Colonic mucosa (tissue), 4 donors: ENCODE measurements at places on chromosomes 6 and 20. TPM values are rescaled to one million over a fixed set of nuclear protein-coding genes. Genes with fewer than 3 reads are reported as not detected.

- no peaks in the 10 kb centered on the region for H3K27me3 ChIP-seq
- no peak overlapping the region for H3K4me3 ChIP-seq
- no peaks in the 10 kb centered on the region for H3K4me1 ChIP-seq
- H3K27ac ChIP-seq: no peak overlapping the region
- DNase-seq: no peak
Measured at GRCh38 chr6:53565886-53566285, 21.0 kb upstream of the GCLC start.

The TRIM10 gene
- total RNA-seq: 3.9 TPM

The PARD6B gene
- total RNA-seq: 35.6 TPM

DNA sequence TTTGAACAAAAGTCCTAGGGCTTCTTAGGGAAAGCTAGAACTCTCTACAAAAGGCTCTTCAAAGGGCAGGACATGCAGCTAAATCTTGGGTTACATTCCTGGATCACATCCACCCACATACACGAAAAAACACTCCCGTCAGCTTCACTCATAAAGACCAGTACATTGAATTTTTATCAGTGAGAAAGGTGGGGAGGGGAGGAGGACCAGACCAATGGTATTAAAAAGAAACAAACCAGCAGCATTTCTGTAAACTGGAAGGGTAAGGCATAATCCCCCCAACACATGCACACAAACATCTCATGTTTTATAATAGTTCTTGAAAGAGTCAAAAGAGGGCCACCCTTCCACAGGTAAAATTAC is 31.6 kb downstream of the MYLK4 start:
- no peaks in the 10 kb centered on the region for H3K4me1 ChIP-seq
- H3K27ac ChIP-seq: no peak overlapping the region
- DNase-seq: no peak
- no peaks in the 10 kb centered on the region for H3K36me3 ChIP-seq
- H3K27me3 ChIP-seq: no peaks in the 10 kb centered on the region
- no peak overlapping the region for H3K4me3 ChIP-seq

The CENPW gene
- 21.2 TPM for total RNA-seq

- H3K27ac ChIP-seq: no peak overlapping the region
- no peaks in the 10 kb centered on the region for H3K27me3 ChIP-seq
- H3K36me3 ChIP-seq: peaks cover 12% of the 10 kb centered on the region
Measured at GRCh38 chr6:158610319-158610968, 34.1 kb downstream of the DYNLT1 start.

- DNase-seq: no peak
- H3K27ac ChIP-seq: peak overlapping the region; percentile 83
- no peaks in the 10 kb centered on the region for H3K36me3 ChIP-seq
- H3K4me1 ChIP-seq: peaks cover 8% of the 10 kb centered on the region
- no peaks in the 10 kb centered on the region for H3K27me3 ChIP-seq
- H3K4me3 ChIP-seq: no peak overlapping the region
Measured at GRCh38 chr6:125943528-125944433, 12.8 kb upstream of the HINT3 start.

- no peaks in the 10 kb centered on the region for H3K36me3 ChIP-seq
- no peak overlapping the region for H3K27ac ChIP-seq
- no peaks in the 10 kb centered on the region for H3K4me1 ChIP-seq
- DNase-seq: peak; percentile 24
Measured at GRCh38 chr6:3977875-3978711, 100.8 kb downstream of the FAM217A start.

DNA sequence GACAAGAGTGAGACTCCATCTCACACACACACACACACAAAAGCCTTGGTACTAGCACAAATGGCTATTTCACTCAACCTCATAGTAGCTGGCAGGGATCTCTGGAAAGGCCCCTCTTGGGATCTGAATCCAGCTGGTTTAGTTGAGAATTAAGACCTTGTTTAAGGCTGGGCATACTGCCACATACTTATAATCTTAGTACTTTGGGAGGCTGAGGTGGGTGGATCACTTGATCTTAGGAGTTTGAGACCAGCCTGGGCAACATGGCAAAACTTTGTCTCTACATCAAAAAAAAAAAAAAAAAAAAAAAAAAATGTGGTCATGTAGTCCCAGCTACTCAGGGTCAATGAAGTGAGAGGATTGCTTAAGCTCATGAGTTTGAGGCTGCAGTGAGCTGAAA is 628.3 kb downstream of the MMUT start:
- DNase-seq: no peak
- H3K36me3 ChIP-seq: no peaks in the 10 kb centered on the region
- H3K4me3 ChIP-seq: no peak overlapping the region
- no peaks in the 10 kb centered on the region for H3K4me1 ChIP-seq
- H3K27me3 ChIP-seq: no peaks in the 10 kb centered on the region
- no peak overlapping the region for H3K27ac ChIP-seq
